ENCODE measurements at places on chromosomes 3 and 15.

- no peak for DNase-seq
These were observed 1001.9 kb upstream of the NR2F2 start for GRCh38 chr15:95328559-95328958.

- DNase-seq = no peak
These were observed 39.3 kb upstream of the SPRED1 start for GRCh38 chr15:38213356-38213755.

GRCh38 chr15:31497838-31498237 is 171.2 kb downstream of the KLF13 start:
- no peak for DNase-seq

GRCh38 chr3:145719114-145719513 is 441.9 kb downstream of the PLOD2 start:
- DNase-seq = peak; percentile 20

- DNase-seq = no peak
These were observed 397.7 kb downstream of the CACNA2D3 start for GRCh38 chr3:54520060-54520459.

GRCh38 chr3:105532251-105532650 is 165.5 kb downstream of the ALCAM start:
- DNase-seq = no peak

GRCh38 chr15:51365417-51365816 is 24.0 kb downstream of the GLDN start:
- DNase-seq = no peak

DNA sequence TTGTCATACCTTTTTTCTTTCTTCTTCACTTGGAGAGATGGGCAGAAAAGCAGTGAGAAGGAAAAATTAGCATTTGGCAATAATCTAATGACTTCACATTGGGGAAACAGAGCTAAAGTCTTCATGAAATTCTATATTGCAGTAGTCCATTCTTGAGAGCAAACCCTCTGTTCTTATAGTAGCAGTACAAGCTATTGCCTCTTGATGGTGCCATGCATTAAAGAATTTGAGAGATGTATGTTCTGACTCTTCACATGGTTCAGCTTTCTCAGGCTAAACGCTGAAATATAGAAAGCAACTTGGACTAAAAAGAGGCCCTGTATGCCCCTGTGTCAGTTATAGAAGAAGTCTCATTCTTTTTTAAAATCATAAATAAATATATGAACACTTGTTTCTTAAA is 36.0 kb downstream of the PHLDB2 start:
- DNase-seq = no peak
